Breast epithelium (tissue), 4 donors: ENCODE measurements at places on chromosomes 11 and 22. TPM values are rescaled to one million over a fixed set of nuclear protein-coding genes. Genes with fewer than 3 reads are reported as not detected.

DNA sequence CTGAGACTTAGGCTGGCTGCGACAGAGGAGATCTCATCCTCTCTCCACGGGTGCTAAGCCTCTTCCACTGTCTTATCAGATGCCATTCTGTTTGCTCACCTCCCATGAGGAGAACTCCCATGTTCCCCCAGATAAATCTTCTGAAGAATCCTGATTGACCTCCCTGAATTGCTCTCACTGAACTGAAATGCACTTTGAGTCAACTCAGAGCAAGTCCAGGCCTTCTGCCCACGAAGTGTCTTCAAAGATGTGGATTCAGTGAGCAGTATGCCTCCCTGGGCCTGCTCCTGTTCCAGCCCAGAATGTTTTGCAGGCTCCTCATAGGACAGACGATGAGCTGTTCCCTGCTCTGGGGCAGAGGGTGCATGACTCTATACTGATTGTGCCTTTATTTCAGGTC is 17.4 kb downstream of the TUB start:
- H3K36me3 ChIP-seq: no peaks in the 10 kb centered on the region
- H3K4me1 ChIP-seq: no peaks in the 10 kb centered on the region
- no peak overlapping the region for H3K4me3 ChIP-seq
- no peaks in the 10 kb centered on the region for H3K27me3 ChIP-seq
- no peak for DNase-seq

DNA sequence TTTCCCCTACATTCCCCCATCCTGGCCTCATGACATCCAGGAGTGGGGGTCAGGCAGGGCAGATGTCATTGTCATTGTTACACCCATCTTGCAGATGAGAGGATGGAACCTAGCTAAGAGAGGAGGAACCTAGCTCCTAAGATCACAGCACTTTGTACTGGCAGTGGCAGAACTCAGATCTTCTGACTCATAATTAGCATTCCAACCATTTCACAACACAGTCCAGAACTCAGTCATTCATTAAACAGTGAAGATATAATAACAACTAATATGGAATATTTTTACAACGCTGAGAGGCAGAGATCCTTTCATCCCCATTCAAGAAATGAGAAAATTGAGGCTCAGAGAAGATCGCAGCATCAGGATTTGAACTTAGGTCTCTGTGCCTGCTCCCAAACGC is 127.8 kb downstream of the CHST1 start:
- no peak overlapping the region for H3K4me3 ChIP-seq
- DNase-seq: no peak
- H3K36me3 ChIP-seq: no peaks in the 10 kb centered on the region
- H3K27ac ChIP-seq: no peak overlapping the region
- no peaks in the 10 kb centered on the region for H3K4me1 ChIP-seq

Gene DAGLA
- 2.4 TPM for total RNA-seq

Gene SLC36A4
- 19.8 TPM for total RNA-seq
